Stimulated activated CD4-positive, alpha-beta T cell treated with anti-CD3 and anti-CD28 coated beads, Interleukin-1b, Interleukin-23, amount 100 ng/mL, for 48 hours (primary cell): ENCODE measurements at places on chromosomes 16 and 17.
A peak's percentile ranks its signal among the peaks of the same experiment; 100 is the strongest.

DNA sequence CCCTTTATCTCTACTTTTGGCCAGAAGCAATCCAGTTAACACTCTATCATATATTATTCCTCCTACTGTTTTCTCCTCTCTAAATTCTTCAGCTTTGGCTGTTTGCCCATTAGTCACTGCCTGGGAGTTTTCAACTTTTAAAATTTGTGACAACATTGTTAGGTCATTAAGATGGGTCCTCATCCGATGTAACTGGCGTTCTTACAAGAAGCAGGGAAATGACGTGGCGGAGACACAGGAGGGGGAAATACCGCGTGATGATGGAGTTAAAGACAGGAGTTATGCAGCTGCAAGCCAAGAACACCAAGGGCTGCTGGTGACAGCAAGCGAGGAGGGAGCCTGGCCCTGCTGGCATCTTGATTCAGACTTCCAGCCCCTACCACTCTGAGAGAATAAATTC lies 34.8 kb upstream of the CPHXL start:
- no peak for DNase-seq

GRCh38 chr17:81239714-81240555 lies 817 bp downstream of the NDUFAF8 start:
- DNase-seq: peak; percentile 68

- DNase-seq: no peak
These were observed 9.5 kb upstream of the LGALS9 start for GRCh38 chr17:27621536-27621935.

GRCh38 chr16:78189121-78189520 lies 89.7 kb downstream of the WWOX start:
- no peak for DNase-seq

GRCh38 chr16:14193316-14193871 lies 122.3 kb downstream of the MRTFB start:
- DNase-seq: peak; percentile 28

GRCh38 chr16:66521951-66522771 lies 27.8 kb downstream of the TK2 start:
- DNase-seq: peak; percentile 97

GRCh38 chr16:17304491-17305119 lies 166.2 kb downstream of the XYLT1 start:
- no peak for DNase-seq

GRCh38 chr17:32461853-32462617 lies 17.7 kb downstream of the PSMD11 start:
- DNase-seq: peak; percentile 54

- no peak for DNase-seq
These were observed 14.3 kb downstream of the CMTM3 start for GRCh38 chr16:66618588-66619375.

DNA sequence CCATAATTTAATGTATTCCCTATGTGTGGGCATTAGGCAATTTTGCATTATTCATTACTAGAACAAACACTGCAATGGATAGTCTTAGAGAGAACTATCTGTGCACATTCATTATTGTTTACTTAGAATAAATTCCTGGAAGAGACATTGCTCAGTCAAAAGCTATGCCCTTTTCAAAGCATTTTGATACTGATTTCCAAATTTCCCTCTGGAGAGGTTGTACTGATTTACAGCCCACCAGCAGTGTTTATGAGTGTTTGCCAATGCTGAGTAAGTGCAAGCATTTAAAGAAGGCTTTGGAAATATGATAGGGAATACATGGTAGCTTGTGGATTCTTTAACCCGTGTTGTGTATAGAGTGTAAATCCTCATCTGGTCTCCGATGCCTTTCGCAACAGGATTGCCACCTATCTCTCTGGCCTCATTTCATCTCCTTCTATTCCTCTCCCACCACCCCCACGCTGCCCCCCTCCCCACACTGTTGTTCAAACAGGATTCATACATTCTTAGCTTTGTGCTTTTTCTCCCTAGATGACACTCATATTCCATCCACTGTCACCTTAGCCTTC lies 33.4 kb upstream of the MMD start:
- no peak for DNase-seq

- no peak for DNase-seq
These were observed 96.4 kb downstream of the PLCG2 start for GRCh38 chr16:81875461-81875860.

DNA sequence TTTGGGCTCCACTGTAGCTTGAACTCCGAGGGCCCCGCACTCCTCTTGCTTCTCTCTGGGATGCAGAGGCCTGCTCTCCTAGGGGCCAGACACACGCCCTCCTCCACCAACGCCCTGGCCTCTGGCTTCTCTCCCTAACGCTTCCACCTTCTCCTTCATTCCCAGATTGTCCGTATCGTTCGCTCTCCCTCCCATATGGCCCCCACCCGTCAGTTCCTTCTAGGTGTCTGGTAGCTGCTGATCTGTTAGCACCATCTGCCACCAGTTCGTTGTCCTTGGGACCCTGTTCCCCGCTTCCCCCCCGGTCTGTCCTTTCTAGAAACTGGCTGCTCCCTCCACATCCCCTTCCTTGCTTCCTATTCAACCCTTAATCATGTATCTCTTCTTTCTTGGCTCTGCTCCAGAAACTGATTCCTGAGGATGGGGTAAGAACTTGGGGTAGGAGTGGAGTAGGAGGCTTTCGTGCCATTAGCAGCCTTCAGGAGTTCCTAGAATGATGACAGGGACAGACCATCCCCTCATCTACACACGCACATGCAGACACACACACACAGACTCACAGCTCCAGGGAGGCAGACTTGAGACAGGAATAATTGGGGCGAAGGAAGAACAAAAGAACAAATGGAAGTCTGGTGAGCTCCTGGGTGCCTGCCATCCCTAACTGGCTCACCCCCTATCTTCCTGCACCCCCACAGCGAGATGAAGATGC lies 4.3 kb downstream of the ATP1B2 start:
- no peak for DNase-seq

DNA sequence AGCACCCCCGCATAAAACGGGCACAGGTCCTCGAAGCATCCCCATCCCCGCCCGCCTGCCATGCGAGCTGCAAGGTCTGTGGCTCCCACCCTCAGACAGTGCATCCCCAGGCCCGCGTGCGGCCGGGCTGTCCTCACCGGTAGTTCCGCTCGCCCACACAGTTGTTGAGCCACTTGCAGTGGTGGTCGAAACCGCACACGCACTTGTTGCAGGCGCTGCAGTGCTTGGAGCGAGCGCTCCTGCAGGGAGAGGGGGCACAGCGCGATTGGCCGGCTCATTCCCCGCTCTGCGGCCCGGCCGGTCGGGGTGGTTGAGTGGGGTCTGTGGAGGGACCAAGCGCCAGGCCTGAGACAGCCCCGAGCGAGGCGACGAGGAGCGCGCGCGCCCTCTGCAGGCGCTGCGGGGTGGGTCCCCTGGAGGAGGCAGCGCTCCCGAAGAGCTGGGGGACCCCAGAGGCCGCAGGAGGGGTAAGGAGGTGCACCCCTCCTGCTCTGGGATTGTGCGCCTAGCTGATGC lies 6.0 kb upstream of the TPPP3 start:
- DNase-seq: peak; percentile 54

DNA sequence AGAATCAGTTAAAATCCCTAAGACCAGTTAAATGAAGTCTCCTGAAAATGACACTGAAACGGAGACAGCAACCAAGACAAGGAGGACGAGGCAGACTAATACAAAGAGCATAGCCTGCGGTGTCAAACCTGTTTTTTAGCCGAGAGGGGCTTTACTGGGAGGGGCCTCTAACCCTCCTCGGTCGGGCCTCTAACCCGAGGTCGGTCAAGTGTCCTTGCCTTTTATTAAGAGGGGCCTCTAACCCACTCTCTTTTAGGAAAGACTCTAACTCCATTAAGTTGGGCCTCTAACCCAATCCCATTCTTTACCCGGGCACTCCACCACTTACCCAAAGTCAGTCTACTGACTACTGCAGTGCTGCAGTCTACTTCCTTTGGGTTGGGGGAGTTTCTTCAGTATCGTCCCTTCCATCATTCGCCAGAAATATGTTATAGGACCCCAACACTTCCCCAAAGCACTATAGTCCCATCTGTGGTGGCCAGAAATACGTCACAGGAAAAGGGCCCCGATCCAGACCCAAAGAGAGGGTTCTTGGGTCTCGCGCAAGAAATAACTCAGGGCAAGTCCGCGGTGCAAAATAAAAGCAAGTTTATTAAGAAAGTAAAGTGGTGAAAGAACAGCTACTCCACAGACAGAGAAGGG lies 39.2 kb upstream of the ARL4D start:
- no peak for DNase-seq

- no peak for DNase-seq
These were observed 2064.6 kb downstream of the TP53TG3F start for GRCh38 chr16:35523991-35524390.

- no peak for DNase-seq
These were observed 477.4 kb downstream of the SLC39A11 start for GRCh38 chr17:72614871-72615626.

GRCh38 chr17:72682605-72683004 lies 409.9 kb downstream of the SLC39A11 start:
- DNase-seq: no peak

DNA sequence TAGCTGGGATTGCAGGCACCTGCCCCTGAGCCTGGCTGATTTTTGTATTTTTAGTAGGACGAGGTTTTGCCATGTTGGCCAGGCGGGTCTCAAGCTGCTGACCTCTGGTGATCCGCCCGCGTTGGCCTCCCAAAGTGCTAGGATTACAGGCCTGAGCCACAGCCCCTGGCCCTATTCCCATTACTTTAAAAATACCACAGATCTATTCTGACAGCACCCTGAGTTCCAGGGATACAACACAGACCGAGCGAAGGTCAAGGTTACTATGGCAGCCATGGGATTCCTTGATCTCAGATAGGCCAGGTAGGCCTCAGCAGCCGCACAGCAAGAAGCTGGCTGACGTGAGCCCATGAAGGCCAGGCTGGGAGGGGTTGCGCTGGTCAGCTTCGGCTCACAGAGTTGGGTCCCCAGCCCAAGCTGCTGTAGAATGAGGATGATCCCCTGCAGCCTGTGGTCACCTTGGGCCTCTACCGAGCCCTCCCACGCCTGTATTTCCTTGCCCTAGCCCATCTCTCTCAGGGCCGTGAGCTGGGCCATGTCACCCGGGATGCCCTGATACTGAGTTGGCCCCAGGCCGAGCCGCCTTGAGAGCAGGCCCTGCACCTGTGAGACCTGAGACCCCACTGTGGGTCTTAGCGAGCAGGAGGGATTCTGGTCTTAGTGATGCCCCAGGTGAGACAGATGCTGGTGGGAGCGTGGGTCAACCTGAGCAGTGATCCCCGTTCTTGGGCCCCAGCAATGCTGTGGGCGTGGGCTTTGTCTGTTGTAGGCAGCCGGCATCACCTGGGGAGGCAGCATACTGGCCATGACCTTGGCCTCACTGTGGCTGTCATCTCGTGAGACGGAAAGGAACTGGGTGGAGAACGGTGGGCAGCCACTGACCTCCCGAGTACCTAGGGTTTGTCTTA lies 16.9 kb upstream of the RNF213 start:
- DNase-seq: no peak

- DNase-seq: no peak
These were observed 66.6 kb downstream of the SIAH1 start for GRCh38 chr16:48318630-48319029.

DNA sequence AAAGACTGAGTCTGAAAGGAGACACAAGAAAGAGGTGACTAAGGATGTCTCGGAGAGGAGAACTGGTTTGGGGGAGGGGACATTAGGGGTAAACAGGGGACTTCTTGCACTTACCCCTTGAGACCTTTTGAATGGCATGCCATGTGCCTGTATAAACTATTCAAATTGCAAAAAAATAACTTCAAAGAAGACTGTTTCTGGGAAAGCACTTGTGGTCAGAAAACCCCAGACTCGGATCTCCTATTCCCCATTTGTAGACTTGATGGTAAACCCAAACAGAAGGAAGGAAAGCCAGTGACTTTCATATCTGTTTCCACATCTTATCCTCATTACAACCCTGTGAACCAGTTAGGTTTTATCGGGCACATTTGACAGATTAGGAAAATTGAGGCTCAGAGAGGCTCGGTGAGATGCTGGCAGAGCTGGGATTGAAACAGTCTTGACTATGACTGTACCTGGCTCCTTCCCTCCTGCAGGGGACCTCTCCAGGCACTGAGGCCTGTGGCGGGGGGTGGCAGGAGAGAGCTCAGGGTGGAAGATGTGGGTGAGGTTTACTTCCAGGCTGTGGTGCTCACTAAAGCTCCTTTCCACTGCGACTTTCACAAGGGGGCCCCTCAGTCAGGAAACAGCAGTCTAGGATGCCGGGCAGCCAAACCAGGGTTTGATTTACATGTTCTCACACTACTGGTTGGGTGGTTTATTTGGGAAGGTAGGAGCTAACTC lies 30.5 kb upstream of the PLCG2 start:
- DNase-seq: no peak

DNA sequence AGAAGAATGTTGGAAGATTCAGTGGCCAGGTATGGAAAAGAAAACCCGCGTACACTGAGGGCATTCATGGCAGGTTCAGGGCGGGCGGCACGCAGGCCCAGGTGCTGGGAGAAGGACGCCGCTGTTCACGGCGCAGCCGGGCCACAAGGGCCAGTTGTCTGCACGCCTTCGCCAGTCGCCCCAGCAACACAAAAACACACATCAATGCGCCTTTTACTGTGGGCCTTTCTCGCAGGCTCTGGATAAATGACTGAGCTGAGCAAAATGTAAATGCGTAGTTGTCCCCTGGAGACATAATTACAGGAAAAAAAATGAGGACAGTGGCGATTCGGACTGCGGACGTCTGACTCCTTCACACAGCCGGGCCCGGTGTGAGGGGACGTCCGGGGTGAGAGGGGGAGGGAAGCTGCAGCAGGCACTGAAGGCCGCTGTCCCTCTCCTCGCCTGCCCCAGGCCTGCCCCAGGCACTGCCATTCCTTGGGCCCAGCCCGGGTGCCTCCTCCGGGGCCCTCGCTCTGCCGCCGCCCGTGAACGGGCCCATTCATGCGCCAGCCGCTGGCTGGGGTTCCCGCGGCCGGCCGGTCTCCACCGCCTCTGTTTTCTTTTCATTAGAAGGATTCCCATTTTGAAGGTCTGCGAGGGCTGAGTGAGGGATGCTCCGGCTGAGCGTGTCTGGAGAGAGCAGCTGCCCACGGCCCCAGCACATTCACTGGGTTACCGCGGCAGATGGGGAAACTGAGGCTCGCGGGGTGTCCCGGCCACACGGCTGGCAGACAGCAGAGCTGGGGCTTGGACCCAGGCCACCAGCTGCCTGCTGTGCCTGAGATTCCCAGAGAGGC lies 6.5 kb upstream of the ZNF469 start:
- no peak for DNase-seq

DNA sequence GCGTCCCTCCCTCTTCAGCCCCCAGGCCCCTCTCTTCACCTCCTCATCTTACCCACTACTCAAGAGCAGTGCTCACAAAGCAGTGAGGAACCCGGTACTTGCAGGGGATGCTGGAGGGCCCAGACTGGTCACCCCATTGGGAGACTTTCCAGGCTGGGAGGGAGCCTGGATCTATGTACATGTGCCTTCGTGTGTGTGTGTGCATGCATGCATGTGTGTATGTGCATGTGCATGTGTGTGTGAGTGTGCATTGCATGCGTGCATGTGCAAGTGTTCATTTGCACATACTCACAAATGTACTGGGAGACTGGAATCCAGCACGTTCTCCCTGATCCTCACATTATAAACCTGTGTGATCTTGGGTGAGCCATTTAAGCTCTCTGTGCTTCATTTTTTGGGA lies 696.0 kb upstream of the EEF2KMT start:
- DNase-seq: no peak
